ENCODE measurements at places on chromosomes 7 and 10.

DNA sequence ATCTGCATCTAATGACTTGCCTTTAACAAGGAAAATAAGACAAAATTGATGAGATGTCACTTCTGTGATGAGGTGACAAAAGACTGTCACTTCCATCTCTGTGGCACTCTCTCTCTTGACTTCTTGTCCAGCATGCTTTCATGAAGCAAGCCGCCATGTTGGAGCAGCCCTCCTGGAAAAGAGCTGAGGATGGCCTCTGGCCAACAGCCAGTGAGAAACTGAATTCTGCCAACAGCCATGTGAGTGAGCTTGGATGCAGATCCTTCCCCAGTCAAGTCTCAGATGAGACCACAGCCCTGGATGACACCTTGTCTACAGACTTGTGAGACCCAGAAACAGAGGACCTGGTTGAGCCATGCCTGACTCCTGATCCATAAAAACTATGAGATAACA, 412.6 kb upstream of the SHH start:
- no peak for DNase-seq

- no peak for DNase-seq
Observed at GRCh38 chr10:62062752-62063512, 161.4 kb downstream of the ARID5B start.

GRCh38 chr7:50362142-50362541, 57.6 kb downstream of the IKZF1 start:
- no peak for DNase-seq

DNA sequence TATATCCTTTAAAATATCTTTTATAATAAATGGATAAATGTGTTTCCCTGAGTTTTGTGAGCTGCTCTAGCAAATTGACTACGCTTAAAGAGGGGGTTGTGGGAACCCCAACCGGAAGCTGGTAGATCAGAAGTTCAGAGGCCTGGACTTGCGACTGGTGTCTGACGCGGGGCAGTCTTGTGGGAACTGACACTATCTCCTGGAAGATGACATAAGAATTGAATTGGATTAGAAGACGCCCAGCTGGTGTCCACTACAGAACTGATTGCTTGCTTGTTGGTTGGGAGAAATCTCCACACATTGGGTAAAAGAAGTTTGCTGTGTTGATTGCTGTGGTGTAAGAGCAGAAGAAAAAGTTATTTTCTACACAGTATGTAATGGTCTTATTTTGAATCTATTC, 51.1 kb upstream of the AHR start:
- no peak for DNase-seq

DNA sequence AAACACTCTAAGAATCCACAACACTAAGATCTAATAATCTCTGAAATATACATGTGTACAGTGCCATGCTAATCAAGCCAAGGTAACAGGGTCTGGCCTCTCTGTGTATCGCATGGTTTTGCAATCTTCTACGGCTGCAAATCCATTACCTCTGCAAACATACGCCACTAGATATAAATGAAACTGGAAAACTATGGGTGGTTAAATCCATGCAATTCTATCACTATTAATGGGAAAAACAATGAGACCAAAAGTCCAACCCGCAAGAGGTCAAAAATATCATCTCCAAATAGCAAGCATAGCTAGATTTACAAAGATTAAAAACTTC, 23.0 kb downstream of the SGCE start:
- DNase-seq: no peak

GRCh38 chr10:129936266-129936922, 27.7 kb downstream of the EBF3 start:
- no peak for DNase-seq

- no peak for DNase-seq
Observed at GRCh38 chr10:116787053-116787659, 44.8 kb upstream of the HSPA12A start.

DNA sequence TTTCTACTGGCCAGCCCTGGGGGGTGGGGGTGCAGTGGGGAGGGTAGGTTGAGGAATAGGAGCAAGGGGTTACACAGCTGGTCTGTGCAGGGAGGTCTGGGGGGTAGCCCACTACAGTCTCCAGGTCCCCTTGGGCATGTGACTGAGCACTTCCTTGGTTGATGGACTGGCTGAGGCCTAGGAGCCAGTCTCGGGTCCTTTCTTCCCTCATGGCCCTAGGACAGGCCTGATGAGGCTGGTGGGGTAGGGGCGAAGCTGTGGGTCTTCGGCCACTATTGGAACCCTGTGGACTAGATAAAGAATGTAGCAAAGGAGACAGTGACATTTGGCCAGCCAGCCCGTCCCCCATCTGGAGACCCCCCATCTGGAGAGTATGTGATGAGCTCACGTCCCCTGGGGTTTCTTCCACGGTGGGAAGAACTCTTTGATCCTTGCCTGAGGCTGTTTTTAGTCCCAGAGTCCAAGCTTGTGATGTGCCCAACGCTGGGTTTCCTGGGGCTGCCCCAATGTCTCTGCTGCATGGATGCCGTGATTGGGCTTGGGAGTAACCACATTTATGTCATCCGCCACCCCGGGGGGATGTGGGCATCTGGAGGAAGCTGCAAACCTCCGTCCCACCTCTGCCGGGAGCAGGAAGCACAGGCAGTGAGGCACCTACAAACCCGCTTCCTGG, 20.7 kb downstream of the FAM241B start:
- DNase-seq: no peak

DNA sequence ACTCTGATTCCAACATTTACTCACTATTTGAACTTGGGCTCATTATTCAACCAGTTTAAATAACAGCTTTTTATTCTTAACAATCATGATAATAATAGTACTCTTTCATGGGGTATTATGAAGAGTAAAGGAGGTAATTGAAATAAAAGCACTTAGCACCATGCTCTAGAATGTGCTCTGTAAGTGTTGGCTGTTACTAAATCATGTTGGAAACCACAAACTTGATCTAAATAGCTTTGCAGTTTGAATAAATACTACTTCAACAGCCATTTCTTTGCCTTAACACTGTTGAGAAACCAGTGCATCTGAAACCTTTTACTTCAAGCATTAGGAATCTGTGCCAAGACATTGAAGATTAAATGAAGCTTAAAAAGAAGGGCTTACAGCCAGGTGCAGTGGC, 7.9 kb upstream of the UPF2 start:
- DNase-seq: no peak

DNA sequence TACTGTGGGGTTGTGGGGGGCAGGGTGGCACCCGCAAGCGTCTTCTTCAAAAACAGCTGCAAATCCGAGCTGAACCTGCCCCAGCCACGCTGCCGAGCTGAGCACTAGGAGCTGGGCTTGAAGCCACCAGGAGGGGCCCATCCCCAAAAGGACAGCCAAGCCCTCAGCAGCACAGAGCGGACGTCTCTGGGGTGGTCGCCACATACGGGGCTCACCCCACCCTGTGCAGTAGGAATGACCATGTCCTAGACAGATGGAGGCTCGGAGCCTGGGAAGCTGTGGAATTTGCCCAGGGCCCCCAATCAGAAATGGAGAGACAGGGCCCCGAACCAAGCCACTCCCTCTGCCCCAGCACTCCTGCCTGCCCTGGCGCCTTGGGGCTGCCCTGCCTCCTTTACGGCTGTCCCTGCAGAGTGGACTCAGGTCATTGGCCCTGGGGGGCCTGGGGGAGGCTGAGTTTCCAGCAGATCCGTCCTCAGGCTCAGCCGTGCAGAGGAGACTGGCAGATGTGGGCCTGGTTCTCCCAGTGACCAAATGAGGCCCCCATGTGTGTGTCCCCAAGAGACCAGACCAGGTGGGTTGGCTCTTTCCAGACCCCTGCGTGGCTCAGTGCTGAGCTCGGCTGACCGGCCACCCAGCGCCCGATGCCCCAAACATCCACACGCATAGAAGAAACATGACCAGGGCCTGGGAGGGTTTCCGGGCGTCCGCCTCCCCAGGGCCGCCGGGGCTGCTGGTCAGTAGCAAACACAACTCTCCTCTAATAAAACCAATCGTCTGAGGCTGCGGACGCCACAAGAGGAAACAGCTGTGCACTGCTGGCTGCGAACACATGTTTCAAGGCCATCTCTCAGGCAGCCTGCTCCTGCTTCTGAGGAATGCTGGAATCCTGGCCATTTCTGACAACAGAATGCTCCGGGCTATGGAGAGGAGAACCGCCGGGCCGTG, 54.9 kb downstream of the PDGFA start:
- no peak for DNase-seq

DNA sequence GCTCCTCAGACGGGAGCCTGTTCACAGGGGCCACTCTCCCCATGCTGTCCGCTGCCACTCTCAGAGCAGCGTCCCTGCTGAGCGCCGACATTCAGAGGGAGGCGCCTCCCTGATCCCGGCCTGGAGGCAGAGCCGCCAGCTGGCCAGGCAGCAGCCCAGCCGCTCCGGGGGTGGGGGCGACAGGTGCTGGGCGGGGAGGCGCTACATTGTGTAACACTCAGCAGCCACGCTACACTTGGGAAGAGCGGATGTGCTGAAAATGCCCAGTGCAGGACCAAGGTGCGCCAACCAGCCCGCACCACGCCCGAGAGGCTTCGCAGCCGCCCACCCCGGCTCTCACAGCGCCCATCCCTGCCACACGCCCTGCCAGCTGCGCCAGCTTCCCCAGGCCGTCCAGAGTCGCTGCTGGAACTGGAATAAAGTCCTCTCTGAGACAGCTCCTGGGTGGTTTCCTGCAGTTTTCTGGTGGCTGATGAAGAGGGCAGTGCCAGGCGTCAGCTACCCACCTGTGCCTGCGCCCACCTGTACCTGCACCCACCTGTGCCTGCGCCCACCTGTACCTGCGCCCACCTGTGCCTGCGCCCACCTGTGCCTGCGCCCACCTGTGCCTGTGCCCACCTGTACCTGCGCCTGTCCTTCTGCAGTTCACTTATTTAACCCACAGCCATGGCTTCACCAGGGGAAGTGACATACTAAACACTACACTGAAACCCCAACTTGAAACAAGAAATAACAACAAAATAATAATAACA, 25.7 kb downstream of the STK32C start:
- no peak for DNase-seq

- no peak for DNase-seq
Observed at GRCh38 chr7:95609277-95609971, 13.1 kb upstream of the PDK4 start.

DNA sequence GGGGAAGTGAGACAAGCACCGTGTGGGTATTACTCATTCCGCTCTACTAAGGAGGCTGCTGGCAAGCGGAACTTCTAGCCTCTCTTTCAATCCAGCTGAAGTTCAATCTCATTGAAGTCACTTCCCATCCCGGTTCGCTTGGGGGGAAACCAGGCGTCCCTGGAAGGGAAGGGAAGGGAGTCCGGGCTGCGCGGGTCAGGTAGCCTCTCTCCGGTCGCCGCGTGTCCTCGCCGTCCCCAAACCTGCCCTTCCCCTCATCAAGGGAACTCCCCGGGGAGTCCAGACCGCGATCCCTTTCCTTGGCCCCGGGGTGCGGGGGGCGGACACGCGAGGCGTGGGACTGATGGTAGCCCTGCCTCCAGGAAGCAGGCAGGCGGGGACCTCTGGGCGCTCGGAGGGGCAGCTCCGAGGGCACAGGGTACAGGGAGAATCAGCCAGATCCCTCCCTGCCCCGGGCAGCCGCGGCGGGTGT, 598 bp upstream of the ZEB1 start:
- DNase-seq: no peak

DNA sequence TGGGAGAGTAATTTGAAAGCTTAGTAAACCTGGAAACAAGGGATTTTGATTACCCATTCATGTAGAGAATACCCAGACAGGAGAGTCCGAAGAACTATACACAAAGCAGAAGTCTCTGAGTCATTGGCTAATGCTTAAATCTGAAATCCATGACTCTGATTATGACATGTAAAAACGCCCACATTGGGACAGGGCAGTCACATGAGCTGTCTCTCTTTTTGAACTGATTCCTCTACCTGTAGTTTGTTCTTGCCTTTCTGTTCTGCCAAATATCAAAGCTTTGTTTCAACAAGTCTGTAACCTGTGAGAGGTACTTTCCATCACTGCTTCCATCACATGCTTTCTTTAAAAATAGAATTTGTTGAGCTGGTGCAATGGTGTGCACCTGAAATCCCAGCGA, 4.3 kb upstream of the GPNMB start:
- DNase-seq: no peak

DNA sequence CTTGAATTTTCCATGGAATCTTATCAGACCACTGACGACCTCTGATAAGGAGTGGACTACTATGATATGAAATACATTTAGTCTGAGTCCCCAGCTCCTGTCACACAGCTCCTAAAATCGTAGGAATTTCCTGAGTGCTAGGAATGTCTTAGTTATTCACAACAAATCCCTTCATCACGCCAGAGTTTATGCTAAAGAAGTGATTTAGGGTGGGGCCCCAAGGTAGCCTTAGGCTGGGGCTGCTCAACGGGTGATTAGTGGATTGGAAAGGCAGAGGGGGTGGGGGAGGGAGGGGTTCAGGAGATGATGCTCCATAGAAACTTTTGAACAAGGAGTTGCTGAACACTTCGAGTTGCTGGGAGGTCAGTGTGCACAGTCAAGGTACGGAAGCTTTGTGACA, 7.0 kb upstream of the TET1 start:
- DNase-seq: no peak

DNA sequence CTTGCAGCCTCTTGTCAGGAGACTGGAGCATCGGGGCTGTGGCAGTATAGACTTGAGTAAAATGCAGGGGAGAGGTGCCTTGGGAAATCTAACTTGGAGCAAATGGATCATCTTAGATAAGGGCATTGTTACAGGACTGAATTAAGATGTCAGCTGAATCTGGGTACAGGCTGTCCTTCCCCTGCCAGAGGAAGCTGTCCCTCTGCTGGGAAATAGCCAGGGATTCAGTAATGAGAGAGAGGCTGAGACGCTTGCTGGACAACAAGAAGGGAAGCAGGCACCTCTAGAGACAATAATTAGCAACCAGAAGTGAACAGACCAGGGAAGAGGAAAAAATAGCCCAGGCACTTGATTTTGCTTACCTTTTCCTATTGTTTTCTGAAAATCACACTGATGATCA, 20.7 kb upstream of the RAPGEF5 start:
- DNase-seq: no peak

DNA sequence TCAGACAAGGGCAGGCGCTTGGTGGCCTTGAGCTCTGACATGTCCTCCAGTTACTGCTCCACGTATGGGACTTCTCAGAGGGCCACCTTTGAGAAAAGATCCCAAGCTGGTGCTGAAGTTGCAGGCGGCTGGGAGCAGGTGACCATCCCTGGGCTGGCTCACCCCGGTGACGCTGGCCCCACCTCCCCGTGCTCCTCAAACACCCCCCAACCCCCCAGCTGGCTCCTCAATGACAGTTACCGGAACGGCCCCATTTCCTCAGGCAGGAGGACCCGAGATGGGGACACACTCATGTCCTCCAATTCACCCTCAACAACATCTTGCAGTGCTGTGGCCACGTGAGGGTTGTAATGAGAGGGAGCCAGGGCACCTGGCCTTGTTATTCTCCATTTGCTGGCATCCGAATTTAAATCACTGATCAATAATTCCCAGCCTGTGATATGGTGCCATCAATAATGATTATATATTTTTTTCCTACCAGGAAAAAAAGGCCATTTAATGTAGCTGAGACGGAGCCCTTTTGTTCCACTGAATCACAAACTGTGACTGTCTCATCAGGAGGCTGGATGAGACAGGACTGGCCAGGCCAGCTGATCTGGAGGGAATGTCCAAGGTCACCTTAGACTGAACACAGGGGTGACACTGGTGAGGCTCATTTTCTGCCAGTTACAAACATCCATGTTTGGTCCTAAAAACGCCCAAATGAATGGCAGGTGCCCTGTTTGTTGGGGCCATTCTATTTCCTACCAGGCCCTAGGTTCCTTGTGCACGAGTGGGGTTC, 64.5 kb downstream of the CHST15 start:
- no peak for DNase-seq
